ENCODE measurements at places on chromosomes 13 and 19.
A peak's percentile ranks its signal among the peaks of the same experiment; 100 is the strongest.

- no peak for DNase-seq
These were observed 37.6 kb downstream of the POLR1D start for GRCh38 chr13:27659145-27659865.

DNA sequence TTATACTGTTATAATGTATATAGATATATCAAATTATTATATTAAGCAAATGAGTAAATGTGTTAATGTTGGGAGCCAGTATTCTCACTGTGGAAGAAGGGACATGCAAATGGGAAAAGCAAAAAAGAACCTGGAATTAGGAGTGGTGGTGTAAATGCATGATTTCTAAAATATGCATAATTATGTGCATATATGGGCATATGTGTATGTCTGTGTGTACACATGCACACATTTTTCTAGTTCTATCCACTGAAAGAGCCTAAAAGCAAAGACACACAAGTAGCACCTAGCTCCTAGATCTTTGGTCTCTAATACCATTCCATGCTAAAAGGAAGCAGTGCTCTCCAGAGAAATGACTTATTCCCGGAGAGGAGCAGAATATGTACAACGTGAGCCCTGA, 38.3 kb upstream of the CEACAM20 start:
- DNase-seq: no peak

DNA sequence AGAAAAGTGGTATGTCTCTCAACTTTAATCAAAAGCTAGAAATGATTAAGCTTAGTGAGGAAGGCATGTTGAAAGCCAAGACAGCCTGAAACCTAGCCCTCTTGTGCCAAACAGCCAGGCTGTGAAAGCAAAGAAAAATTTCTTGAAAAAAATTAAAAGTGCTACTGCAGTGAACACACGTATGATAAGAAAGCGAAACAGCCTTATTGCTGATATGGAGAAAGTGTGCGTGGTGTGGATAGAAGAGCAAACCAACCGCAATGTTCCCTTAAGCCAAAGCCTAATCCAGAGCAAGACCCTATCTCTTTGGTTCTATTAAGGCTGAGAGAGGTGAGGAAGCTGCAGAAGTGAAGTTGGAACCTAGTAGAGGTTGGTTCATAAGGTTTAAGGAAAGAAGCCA, 96.4 kb downstream of the ZDHHC20 start:
- no peak for DNase-seq

DNA sequence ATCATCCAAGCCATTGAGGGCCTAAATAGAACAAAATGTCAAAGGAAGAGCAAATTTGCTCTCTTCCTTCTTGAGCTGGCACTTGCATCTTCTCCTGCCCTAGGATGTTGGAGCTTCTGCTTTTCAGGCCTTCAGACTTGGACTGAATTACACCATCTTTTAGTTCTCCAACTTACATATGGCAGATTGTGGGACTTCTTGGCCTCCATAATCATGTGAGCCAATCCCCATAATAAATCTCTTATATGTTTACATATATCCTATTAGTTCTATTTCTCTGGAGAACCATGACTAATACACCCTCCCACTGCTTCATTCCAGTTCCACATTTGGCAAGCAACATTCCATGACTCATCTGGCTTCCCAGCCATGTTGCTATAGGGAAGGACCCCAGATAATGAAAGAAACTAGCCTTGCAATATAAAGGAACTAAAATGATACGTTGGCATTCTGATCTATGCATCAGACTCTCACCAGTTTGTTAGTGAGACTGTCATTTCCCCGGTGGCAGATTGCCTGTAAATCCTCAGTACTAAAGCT, 11.0 kb upstream of the ACOD1 start:
- DNase-seq: no peak

DNA sequence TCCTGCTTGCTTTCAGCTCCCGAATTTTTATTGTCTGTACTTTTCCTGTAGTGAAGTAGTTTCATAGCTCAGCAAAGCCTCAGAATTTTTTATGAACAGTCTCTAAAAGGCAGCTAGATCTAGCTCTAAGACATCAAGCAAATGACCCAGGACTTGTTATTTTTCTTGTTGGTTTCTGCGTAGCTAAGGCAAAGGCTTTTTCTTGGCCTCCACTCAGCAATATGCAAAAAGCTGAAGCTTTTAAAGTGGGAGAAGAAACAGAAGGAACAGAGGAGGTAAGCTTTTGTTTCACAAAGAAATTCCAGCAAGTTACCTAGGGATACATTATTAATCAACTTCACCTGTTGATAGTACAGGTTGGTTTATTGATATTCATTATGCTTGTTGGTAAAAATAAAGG, 235.9 kb downstream of the PCDH20 start:
- no peak for DNase-seq

- no peak for DNase-seq
These were observed 17.5 kb upstream of the SHC2 start for GRCh38 chr19:478236-478903.

GRCh38 chr13:35524171-35524570, 47.7 kb upstream of the MAB21L1 start:
- no peak for DNase-seq

DNA sequence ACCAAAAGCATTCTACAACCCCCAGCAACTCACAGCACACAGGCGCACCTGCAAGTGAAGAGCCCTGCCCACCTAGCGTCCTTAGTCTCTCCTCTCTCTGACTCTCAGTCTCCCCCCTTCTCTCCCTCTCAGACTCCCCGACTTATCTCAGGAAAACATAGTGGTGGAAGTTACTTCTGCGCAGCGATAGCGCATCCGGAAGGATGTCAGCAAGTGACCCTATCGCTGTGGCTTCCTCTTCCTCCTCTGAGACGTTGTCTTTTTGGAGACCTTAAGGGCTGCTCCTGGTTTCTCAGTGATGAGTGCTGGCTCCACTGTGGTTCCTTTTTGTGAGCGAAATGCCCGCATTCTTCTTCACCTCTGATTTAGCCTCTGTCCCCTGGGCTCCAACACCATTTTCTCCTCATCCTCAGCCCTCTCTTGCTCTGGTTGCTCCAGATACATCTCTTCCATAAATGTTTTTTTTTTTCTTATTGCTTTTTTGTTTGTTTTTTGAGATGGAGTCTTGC, 1.4 kb upstream of the YIF1B start:
- DNase-seq: peak; percentile 53

GRCh38 chr19:48962849-48963165, 2.3 kb upstream of the FTL start:
- DNase-seq: no peak

DNA sequence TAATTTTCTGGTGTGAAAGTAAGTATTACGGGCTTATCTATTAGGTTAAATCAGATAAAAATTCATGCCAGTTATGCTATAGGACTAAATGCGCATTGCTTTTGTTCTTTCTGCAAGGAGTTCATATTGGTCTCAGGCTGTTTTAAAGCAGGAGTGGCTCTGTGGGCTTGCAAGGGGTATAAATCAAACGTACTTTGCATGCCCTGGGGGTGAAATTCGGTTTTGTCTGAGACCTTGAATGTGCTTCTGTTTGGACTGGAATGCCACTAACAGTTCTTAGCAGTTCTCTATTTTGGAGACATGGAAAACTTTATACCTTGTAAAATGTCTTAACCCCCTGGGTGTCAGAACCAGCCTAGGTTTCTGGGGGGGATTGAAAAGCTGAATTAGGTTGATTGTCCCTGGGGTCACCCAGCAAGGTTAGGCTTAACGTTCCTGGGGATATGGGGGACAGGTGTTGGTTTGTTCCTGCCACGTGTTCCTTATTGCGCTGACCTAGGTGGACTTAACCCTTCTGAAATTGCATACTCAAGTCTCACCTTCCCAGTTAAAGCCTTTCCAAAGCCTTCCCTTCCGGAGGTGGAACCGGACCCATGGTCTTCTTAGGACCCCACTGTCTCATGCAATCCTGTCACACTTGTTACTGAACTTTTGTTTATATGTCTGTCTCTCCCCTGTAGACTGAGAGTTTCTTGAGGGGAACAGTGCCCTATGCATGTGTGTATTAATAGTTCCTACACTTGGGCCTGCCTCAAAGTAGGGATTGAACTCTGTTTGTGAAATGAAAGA, 182.2 kb downstream of the LMO7 start:
- no peak for DNase-seq
